ENCODE measurements at places on chromosomes 6 and 20.

DNA sequence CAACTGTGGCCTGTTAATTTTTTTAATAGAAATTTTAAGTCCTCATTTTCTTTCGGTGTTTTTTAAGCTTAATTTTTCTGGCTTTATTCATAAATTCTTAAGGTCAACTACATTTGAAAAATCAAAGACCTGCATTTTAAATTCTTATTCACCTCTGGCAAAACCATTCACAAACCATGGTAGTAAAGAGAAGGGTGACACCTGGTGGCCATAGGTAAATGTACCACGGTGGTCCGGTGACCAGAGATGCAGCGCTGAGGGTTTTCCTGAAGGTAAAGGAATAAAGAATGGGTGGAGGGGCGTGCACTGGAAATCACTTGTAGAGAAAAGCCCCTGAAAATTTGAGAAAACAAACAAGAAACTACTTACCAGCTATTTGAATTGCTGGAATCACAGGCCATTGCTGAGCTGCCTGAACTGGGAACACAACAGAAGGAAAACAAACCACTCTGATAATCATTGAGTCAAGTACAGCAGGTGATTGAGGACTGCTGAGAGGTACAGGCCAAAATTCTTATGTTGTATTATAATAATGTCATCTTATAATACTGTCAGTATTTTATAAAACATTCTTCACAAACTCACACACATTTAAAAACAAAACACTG, 10.1 kb downstream of the HFE start:
- DNase-seq: peak; percentile 70

GRCh38 chr20:57396984-57397692, 5.9 kb downstream of the RBM38 start:
- DNase-seq: no peak

GRCh38 chr20:5088688-5089087, 31.1 kb downstream of the PCNA start:
- DNase-seq: no peak

GRCh38 chr6:14934013-14934412, 311.9 kb upstream of the JARID2 start:
- no peak for DNase-seq

DNA sequence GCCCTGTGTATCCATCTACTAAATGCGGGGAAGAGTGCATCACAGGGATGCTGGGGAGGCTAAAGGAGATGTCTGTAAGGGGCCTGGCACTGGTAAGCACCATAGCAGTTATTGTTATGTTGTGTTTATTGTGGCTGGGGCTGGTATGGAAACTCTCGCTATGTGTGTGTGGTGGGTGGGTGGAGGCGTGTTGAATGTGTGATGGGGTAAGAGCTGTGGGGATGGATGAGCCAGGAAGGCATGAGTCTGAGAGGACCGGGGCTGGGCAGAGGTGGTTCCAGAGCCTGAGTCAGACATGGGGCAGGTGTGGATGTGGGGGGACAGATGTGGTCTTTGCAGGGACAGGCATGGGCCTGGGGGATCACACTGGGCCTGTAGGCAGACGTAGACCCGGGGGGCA, 88.1 kb downstream of the GRM4 start:
- no peak for DNase-seq

DNA sequence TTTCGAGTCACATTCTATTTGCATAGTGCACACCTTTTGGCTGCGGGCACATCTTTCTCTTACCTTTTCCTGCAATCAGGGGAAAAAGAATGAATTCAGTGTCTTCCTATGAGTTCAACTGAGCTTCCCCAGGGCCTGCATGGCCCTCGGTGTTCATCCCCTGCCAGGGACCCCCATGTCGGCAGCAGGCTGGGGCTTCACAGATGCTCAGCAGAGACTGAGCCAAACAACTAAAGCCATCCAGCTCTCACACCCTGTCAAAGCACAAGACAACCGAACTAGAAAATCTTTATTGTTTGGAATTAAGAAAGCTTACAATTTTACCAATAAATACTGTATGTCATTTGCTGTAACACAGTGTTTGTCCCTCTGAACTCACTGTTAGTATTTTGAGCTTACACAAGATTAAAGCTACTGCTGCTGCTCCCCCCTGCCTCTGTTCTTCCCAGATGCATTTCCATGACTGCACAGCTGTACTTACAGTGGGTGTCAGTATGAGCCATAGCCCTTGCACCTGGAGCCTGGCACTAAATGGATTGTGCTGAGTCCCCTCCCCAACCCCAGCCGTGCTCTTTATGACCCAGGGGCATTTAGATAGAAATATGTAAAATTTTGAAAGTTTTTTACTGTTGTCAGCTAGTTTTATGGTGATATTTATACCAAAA, 205.8 kb downstream of the TMEM242 start:
- no peak for DNase-seq

DNA sequence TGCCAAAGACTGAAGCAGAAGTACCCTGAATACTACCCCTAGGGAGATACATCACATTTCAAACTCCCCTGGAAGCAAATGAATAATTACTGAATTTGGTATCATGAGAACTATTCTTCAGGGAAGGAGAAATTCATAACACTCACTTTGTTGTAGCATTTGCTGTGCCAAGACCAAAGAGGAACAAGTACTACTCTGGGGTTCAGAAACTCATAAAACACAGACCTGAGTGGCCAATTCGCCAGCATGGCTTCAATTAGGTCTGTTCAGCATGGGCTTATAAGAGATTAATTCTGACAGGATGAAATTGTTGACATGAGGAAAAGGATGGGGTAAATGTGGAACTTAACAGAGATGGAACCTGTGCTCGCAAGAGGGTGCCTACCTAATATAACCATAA, 6.5 kb downstream of the ELOVL5 start:
- no peak for DNase-seq

GRCh38 chr6:169014211-169015197, 239.1 kb downstream of the THBS2 start:
- DNase-seq: no peak

GRCh38 chr20:43508604-43509040, 1.1 kb downstream of the L3MBTL1 start:
- no peak for DNase-seq

DNA sequence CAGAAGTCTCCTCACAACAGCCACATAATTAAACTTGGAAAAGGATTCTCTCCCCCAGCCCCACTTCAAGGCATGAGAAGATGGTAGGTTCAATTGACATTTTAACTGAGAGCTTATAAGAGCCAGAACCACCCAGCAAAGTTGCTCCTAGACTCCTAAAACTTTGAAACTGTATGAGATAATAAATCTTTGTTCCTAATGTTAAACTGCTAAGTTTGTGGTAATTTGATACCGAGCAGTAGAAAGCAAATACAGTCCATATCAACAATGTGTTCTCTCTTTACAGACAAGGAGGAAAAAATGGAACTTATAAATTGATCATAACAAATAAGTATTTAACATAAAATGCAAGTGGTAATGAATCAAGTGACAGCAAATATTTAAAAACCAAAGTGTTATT, 831.8 kb downstream of the MAFB start:
- no peak for DNase-seq

Data from COR-L47 (cell line).